KG1 (cell line): ENCODE measurements at places on chromosomes 2 and 18.

DNA sequence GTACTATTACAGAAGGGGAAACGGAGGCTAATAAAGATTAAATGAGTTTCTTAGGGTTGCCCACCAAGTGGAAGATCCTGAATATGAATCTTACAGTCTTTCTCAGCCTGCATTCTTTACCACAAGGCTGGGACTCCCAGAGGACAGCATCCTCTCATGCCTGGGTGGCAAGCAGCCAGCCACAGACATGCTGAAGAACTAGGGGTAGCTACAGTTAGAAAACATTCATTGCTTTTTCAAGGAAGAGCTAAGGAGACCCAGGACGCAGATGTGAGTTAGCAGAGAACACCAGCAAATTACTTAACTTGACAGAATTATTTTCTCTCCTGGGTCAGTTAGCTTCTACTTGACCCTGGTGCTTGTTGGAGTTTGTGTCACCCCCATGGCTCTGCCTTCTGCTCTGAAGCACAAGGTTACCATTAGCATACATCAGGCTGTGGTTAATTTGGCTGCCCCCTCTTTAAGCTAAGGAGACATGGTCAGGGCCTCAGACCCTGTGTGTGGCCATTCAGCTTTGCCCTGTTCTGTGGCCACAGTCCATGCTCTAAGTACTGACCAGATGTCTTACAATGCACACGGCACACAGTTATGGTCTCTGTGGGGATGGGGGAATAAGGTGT lies 132.3 kb upstream of the TNP1 start:
- no peak for DNase-seq

- DNase-seq: no peak
Measured at GRCh38 chr2:159559034-159559433, 57.3 kb downstream of the BAZ2B start.

- DNase-seq: no peak
Measured at GRCh38 chr2:62895632-62896009, 155.0 kb upstream of the OTX1 start.

- no peak for DNase-seq
Measured at GRCh38 chr2:134142903-134143302, 111.0 kb upstream of the MGAT5 start.
